Right cardiac atrium (tissue), 5 donors: ENCODE measurements at places on chromosomes 7 and 10. TPM values are rescaled to one million over a fixed set of nuclear protein-coding genes. Genes with fewer than 3 reads are reported as not detected.

FEZF1 gene
- total RNA-seq, result not detected

TMEM168 gene
- 17.8 TPM for total RNA-seq

GRCh38 chr7:2288503-2288902 lies 25.7 kb downstream of the SNX8 start:
- no peak for DNase-seq

GRCh38 chr10:86888585-86889381 lies 68.6 kb downstream of the MMRN2 start:
- DNase-seq, result no peak

DNA sequence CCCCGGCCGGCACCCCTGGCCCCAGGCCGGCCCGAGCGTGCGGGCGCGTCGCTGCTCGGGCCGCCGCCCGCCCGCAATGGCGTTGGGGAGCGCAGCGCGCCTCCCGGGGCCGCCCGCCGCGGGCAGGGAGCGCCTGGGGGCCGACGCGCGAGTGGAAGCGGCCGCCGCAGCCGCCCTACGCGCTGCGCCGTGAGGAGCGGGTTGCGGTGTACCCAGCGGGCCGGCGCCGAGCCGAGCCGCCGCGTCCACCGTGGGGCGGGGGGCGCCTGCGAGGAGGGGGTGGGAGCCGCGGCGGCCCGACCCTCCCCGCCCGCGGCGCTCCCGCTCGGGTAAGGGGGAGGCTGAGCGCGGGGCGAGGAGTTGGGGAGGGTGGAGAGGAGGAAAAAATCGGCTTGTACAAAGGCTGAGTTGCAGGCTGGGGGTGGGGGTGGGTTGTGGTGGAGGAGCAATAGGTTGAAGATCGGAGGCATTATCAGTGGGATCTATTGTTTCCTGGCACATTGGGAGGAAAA lies 473 bp downstream of the PPP1R9A start:
- peak; percentile 47 for DNase-seq

GRCh38 chr10:86067436-86068050 lies 299.1 kb downstream of the GRID1 start:
- no peak for DNase-seq

DNA sequence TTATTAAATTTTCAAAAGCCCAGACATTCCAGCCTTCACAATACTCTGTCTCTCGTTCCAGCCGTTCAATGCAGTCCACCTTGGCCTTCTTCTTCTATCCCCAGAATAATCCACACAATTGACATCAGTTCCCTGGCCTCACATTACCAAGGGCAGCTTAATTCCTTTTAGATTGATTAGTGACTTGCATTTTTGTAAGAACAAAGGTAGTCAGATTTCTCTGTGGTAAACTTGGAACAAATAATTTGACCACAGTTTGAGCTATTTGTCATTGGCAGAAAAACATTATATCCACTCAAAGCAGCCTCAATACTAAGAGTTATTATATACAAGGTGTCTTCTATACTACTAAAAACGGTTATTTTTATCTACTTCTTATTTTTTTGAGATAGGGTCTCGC lies 5.1 kb upstream of the CYTH3 start:
- DNase-seq, result no peak
